ENCODE measurements at places on chromosomes 1 and 21.

GRCh38 chr1:224720216-224720615, 104.1 kb downstream of the CNIH3 start:
- DNase-seq, result no peak
- H3K27me3 ChIP-seq, result no peaks in the 10 kb centered on the region
- H3K4me3 ChIP-seq, result no peak overlapping the region
- H3K36me3 ChIP-seq, result no peaks in the 10 kb centered on the region
- H3K27ac ChIP-seq, result no peak overlapping the region

DNA sequence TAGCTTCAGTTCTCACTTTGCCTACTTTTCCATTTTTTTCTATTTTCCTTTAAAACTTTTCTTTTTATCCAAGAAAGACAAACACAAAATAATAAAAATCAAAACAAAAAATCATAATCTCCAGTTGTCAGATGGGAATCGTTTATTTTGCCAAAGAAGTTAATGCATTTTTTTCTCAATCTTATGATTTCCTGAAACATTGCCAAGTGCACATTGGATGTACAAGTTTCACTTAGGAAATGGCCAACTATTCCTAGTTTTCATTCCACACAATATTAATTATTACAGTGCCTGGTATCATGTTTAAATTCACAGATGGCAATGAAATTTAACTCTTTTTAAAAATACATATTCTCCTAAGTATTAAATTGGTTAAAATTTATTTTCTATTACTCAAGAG, 1050.5 kb downstream of the TTLL7 start:
- no peaks in the 10 kb centered on the region for H3K27me3 ChIP-seq
- DNase-seq, result no peak
- H3K36me3 ChIP-seq, result no peaks in the 10 kb centered on the region
- no peak overlapping the region for H3K27ac ChIP-seq
- H3K4me3 ChIP-seq, result no peak overlapping the region
- H3K4me1 ChIP-seq, result no peaks in the 10 kb centered on the region

DNA sequence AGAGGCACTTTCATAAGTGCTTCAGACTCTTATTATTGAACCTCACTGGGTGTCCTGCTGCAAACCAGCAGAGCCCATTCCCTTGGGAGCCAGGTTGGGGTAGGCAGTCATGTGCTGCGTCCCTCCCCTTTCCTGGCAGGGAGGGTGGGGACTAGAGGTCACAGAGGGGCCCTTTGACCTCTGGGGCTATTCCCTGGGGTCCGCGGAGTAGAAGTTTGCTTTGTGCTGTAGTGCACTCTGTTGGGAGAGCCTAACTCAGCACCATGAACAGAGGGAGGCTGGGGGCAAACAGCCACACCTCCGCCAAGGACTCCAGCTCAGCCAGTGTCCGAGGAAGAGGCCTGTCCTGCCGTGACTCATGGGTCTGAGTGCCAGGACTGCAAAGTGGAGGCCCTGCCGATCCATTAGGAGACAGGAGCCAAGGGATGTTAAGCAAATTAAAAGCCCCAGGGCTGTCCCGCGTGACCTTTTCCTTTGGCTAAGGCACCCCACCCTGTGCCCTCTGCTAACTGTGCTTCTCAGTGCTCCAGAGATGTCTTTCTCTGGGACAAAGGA, 3.0 kb upstream of the IGSF21 start:
- no peak overlapping the region for H3K4me3 ChIP-seq
- no peak for DNase-seq
- no peaks in the 10 kb centered on the region for H3K36me3 ChIP-seq
- no peaks in the 10 kb centered on the region for H3K4me1 ChIP-seq

GRCh38 chr1:23184212-23184934, 15.7 kb upstream of the LUZP1 start:
- H3K4me1 ChIP-seq, result peaks cover 11% of the 10 kb centered on the region
- H3K4me3 ChIP-seq, result no peak overlapping the region
- peak; percentile 82 for DNase-seq
- H3K27ac ChIP-seq, result no peak overlapping the region
- H3K27me3 ChIP-seq, result no peaks in the 10 kb centered on the region

Data from natural killer cell (primary cell).